Breast epithelium (tissue), 4 donors: ENCODE measurements at places on chromosomes 11 and 22. TPM values are rescaled to one million over a fixed set of nuclear protein-coding genes. Genes with fewer than 3 reads are reported as not detected.

DNA sequence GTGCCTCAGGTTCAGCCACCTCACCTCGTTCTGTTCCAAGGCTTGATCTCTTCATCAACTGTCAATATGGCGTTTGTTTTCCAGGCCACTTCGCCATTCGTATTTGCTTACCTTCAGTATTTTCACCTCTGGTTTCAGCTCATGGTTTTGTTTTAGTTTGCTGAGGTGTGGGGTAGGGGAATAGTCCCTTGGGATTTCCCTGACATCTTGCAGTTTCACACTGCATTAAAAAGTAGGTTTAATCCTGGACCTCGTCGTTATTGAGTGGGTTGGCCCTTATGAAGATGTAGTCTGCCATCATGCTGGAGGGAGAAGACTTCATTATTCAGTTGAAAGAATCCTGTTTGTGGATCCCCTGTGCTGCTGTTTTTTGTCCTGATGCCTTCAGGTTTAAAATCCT, 46.0 kb downstream of the C11orf91 start:
- no peaks in the 10 kb centered on the region for H3K27me3 ChIP-seq
- no peak overlapping the region for H3K4me3 ChIP-seq
- no peaks in the 10 kb centered on the region for H3K4me1 ChIP-seq
- no peak for DNase-seq

GRCh38 chr11:113137713-113138529, 176.5 kb upstream of the TTC12 start:
- H3K27ac ChIP-seq, result no peak overlapping the region
- no peak for DNase-seq
- H3K27me3 ChIP-seq, result no peaks in the 10 kb centered on the region
- H3K36me3 ChIP-seq, result no peaks in the 10 kb centered on the region
- H3K4me3 ChIP-seq, result no peak overlapping the region
- H3K4me1 ChIP-seq, result no peaks in the 10 kb centered on the region

DNA sequence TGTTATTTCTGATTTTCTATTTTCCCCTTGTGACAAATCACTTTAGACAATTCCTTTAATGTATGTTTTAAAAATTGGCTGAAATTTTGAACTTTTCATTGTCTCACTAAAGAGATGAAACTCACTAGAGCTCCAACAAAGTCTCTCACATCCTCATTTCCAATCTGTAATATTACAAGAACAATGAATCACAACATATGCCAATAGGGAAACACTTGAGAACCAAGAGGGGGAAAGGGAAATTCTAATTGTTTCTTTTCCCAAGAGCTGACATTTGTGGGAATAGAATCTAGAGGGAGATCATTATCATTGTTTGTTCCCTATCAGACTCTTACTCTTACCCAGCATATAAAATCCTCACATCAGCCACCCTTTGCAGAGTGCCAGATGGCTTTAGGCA, 28.2 kb downstream of the OR10D3 start:
- no peaks in the 10 kb centered on the region for H3K27me3 ChIP-seq
- no peaks in the 10 kb centered on the region for H3K36me3 ChIP-seq
- H3K27ac ChIP-seq, result no peak overlapping the region
- H3K4me1 ChIP-seq, result no peaks in the 10 kb centered on the region
- H3K4me3 ChIP-seq, result no peak overlapping the region
- DNase-seq, result no peak

GRCh38 chr11:30855383-30856006, 269.3 kb upstream of the MPPED2 start:
- no peaks in the 10 kb centered on the region for H3K4me1 ChIP-seq
- H3K36me3 ChIP-seq, result no peaks in the 10 kb centered on the region
- no peak overlapping the region for H3K27ac ChIP-seq

DNA sequence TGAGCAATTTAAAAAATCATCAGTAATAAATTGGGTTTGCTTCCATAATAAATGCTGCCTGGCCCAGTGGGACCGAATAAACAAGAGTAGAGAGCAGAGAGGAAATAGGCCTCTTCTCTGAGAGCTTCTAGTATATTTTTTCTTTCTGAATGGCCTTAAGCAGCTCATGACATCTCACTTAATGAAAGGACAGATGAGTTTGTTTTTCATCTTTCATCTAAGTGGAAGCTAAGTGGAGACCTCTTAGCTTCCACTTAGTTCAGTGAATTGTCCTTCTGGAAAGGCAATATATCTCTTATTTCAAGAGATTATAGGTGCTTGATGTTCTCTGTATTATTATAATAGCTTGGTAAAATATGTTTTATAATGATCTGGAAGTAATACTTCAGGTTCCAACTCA, 245.9 kb upstream of the ANO3 start:
- no peak for DNase-seq
- no peaks in the 10 kb centered on the region for H3K36me3 ChIP-seq
- H3K4me3 ChIP-seq, result no peak overlapping the region
- H3K4me1 ChIP-seq, result no peaks in the 10 kb centered on the region
- no peaks in the 10 kb centered on the region for H3K27me3 ChIP-seq

GRCh38 chr22:48235744-48236143, 1473.3 kb downstream of the TBC1D22A start:
- no peak overlapping the region for H3K27ac ChIP-seq
- H3K27me3 ChIP-seq, result peaks cover 3% of the 10 kb centered on the region
- no peaks in the 10 kb centered on the region for H3K4me1 ChIP-seq
- no peak overlapping the region for H3K4me3 ChIP-seq
- DNase-seq, result no peak
- no peaks in the 10 kb centered on the region for H3K36me3 ChIP-seq

DNA sequence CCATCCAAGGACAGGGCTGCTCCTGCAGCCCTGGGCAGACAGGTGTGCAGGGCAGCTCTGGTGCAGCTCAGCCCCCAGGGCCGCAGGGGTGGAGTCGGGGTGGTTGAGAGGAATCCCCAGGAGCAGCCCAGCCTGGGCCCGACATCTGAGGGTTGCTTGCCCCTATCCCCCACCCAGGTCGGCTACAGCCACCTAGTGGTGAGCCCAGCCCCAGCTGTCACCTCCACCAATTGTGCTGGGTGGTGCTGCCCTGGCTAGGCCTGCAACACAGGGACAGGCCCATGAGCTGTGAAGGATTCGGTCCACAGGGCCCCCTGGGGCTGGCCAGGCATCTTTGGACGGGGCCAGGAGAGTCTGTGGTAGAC, 29.6 kb downstream of the RTN4R start:
- H3K36me3 ChIP-seq, result no peaks in the 10 kb centered on the region
- no peaks in the 10 kb centered on the region for H3K27me3 ChIP-seq
- no peaks in the 10 kb centered on the region for H3K4me1 ChIP-seq
- no peak overlapping the region for H3K4me3 ChIP-seq
- no peak overlapping the region for H3K27ac ChIP-seq

The OR5I1 gene
- not detected for total RNA-seq

The KCNQ1 gene
- total RNA-seq, result 5.1 TPM
